ENCODE measurements at places on chromosomes 16 and 17.

DNA sequence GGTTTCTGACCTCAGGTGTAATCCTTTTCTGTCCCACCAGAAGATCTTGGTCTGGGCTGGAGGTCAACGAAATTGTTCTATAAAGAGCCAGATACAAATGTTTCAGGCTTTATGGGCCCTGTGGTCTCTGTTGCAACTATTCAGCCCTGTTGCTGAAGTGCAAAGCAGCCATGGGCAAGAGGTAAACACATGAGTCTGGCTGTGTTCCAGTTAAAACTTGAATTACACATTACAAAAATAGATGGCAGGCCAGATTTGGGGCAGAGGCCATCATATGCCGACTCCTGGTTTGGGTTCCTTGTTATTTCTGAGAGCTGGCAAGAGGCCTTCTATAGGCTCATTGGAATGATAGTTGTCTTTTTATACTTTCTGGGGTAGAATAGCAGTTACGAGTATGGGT is 114.4 kb downstream of the SDR42E1 start:
- no peak for DNase-seq

DNA sequence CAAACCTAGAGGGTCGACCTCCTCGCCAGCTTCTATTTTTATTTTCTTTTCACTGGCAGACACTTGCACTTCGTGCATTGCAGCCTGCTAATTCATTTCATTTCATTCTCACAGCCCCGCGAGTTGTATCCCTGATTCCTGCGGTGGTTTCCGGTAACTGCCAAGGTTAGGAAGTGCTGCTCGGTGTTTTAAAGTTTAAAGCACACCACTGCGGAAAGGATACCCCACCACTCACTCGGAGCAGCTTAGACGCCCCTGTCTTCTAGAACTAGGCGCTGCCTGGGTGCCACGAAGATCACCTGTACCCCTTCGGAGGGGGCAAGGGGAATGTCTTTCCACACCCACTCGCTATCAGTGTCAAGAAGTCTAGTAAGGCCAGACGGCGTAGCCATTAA is 509 bp downstream of the CNEP1R1 start:
- peak; percentile 17 for DNase-seq

GRCh38 chr16:21646721-21647561 is 5.5 kb downstream of the IGSF6 start:
- peak; percentile 63 for DNase-seq

DNA sequence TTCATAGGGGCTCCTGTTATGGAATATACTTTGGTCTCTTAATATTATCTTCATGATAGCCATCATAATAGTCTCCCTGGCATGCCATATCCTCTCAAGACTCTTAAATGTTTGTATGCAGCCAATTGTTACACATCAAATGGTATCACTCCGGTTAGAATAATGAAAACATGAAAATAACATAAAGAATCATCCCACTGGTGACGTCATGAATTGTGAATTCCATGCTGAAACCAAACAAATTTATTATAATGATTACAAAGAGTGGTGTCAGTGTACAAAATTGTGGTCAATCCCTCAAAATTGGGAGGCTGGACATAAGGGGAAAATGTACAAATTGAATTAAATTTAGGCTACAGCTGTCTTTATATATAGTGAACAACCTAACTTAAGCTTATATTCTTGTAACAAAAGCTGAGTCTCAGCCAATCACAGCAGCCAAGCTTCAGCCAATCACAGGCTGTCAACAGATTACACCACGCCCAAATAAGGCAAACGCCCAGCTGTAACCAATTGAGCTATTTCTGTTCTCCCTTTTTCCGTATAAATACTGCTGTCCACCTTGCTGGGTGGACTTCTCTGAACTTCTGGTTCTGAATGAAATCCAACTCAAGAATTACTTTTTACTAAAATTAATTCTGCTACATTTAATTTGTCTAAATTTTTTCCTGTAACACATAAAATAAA is 156.1 kb downstream of the CHD9NB start:
- no peak for DNase-seq

GRCh38 chr16:74309789-74310781 is 13.5 kb downstream of the PSMD7 start:
- DNase-seq, result no peak

Data from activated CD4-positive, alpha-beta T cell treated with anti-CD3 and anti-CD28 coated beads, Interleukin-2, amount 50 U/mL, for 1 hour (primary cell).